ENCODE measurements at places on chromosomes 2 and 18.

DNA sequence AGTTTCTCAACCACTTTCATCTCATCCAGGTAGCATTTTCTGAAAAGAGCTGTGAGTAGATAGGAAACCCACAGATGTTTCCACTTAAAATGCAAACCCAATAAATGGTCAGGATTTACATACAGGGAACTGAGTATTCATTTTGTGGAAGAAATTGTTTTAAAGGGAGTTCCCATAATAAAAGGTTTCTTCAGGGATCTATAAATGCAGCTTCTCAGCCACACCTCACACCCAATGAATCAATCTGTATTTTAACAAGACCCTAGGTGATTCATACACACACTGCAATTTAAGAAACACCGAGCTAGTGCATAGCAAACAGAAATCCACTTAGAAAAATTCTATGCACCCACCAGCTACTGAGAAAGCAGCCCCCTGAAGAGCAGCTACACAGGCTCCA, 140.1 kb upstream of the ACAA2 start:
- no peak for DNase-seq

GRCh38 chr2:107393516-107393915, 433.2 kb upstream of the RGPD4 start:
- no peak for DNase-seq

DNA sequence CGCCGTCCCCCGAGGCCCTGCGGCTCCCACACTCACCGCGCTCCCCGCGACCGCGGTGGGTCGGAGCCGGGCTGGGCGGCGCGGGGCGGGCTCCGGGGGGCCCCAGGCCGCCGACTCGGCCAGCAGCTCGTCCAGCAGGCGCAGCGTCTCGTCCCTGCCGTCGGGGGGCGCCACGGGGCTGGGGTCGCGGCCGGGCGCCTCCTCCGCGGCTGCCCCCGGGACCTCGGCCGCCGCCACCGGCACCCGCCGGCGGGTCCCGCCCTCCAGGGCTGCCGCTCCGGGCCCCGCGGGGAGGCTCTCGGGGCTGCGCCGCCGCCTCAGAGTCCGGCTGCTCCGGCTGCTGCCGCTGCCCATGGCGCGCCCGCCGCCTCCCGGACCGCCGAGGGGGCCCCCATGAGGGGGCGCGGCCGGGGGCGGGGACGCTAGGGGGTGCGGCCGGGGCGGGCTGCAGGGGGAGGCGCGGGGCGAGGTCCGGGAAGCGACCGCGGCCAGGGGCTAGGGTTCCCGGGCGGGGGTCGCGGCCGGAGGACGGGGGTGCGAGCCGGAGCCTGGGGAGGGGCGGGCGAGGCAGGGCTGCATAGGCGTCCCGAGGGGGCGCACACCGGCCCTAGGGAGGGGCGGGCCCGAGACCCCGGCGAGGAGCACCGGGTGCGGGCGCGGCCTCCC, at the start of gene CYS1:
TSS of gene CYS1 (minus strand) at position 542 of the 666 bp plus-strand sequence. CDS start at position 354, 188 bp downstream.
- DNase-seq = peak; percentile 15

DNA sequence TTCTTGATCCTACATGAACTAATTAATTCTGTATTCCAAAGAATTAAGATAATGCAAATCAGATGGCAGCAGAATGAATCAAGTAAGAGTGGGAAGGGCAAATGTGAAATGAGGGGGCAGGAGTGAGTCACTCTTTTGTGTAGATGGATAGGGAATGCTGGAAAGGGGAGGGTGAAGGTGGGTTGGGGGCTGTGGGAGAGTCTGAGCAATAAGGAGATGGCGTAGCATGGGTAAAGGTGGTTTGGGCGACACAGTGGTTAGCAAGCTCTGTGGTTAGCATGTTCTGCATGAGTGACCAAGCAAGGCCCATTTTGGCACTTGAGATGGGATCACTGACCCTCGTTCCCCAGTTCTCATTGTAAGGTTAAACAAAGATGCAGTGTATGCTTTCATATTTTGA, 20.4 kb downstream of the GPD2 start:
- DNase-seq = no peak

DNA sequence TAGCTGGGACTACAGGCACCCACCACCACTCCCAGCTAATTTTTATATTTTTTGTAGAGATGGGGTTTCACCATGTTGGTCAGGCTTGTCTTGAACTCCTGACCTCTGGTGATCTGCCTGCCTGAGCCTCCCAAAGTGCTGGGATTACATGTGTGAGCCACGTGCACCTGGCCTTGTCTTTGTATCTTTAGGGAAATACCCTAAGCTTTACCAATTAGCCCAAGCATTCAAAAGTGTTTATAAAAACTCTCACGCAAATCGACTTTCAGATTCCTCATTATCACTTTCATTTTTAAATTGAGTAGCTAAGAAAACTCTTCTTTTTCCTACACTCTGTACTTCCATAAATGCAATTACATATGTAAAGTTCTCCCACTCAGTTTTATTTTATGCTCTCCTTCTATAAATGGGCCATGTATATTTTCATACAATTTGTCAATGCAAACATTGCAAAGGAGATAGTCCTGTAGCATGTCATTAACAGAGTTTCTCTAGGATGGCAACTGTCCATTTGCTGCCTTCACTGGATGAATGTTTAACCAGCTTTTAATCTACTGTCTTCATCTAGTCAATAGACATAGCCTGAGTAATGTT, 326.2 kb upstream of the LRATD1 start:
- DNase-seq = no peak

DNA sequence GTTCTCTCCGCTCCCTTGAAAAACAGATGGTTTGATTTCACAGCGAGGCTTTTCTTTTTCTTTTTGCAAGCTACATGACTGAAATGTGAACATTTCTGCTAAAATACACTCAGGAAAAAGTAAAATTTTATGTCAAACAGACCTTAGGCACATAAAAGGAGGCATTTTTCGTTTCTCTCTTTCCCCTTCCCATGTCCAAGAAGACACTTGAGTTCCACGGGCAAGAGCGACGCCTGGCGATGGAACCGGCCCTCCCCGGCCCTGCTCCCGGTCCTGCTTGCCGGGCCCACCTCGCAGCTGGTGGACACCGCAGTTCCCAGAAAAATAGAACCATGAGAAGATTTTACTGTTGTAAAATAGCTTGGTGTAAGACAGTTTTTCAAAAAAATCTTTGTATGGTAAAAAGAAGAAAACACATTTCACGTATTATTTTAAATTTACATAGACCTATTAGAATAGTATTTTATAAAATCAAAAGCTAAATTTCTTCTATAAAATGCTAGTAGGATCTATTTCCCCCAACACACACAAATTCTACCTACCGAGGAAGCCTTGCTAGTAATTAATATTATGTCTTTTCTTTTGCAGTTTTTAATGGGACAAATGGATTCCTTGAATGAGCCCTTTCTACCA, 2.3 kb upstream of the ALKAL2 start:
- DNase-seq = peak; percentile 51

- DNase-seq = no peak
These were observed 260.8 kb downstream of the TGIF1 start for GRCh38 chr18:3710712-3711301.

DNA sequence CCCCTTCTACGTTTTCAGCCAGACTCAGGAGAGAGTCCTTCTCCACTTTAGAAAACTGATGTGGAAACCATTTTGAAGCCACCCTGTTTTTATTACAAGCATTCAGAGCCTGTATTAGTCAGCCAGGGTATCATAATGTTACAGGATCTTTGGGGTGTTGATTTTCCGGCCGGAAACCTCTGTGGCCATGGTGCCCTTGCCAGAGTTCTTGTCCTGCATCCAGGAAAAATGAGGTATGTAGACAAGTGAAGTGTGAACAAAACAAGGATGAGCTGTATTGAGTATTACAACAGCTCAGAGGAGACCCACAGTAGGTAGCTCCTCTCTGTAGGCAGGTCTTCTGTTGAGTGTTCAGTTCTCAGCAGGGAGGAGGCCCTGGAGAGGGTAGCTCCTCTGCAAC, 241.0 kb upstream of the COPS8 start:
- DNase-seq = no peak

GRCh38 chr2:106080959-106081358, 113.1 kb downstream of the UXS1 start:
- DNase-seq = no peak

- no peak for DNase-seq
These were observed 80.0 kb downstream of the EXOC6B start for GRCh38 chr2:72745679-72746368.

DNA sequence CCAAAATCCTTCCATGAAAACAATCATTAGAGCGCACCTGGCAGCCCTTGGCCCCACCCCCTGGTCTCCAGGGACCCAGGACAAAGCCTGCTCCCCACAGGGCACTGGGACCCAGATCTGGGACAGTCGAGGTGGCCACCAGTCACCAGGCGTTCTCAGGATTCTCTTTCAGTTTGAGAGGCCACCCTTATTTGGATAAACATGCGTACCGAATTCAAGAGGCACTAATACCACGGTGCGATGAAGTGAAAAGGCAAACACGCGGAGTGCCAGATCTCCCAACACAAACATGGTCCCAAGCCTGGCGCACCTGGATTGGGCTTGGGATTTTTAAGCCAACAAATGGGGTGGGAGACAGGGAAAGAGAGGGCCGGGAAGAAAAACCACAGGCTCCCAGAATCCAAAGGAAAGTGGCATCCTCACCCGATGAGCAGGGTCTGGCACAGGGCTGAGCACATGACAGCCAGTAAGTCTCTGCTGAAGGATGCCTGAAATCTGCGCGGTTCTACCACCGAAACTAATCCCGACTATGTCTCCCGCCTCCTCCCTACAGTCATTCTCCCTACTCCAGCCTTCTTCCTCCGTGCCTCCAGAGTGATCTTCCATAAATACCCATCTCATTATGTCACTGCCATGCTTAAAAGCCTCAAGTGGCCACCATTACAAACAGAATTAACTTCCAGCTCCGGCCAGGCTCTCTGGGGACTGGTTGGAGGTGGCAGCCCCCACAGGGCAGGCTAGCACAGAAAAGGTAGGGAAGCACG, 60.9 kb upstream of the KLHL29 start:
- no peak for DNase-seq

DNA sequence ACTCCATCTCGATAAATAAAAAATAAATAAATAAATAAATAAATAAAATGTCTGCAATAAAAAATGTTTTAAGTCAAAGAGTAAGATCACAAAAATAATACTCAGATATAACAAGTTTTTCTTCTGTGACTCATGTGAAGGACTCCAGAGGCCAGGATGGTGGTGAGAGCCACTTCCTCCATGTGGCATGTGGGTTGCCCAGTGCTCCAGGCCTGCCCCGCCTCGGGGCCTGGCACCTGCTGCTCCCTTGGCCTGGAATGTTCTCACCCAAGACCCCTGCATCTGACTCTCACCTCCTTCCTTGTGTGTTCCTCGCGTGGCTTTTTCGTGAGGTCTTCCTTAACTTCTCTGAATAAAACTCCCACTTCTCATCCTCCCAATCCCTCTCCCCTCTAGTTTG, 77.4 kb upstream of the LDLRAD4 start:
- no peak for DNase-seq

DNA sequence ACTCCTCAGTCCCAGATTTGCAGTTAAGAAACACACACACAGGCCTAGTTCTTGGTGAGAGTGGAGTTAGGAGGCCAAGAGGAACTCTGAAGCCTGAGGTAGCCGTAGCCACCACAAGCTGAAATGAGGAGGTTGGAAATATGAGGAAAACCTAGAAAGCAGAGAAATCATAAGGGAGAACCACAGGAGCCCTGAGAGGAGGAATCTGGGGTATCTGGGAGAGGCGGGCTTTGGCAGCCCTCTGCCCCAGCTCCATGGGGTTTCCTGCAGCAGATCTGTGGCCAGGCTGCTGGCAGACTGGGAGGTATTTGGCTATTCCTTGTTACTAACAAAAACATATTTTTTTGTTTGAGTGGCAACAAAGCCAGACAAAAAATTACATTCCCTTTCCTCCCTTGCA, 11.0 kb downstream of the SOX11 start:
- no peak for DNase-seq

GRCh38 chr2:167404627-167405284, 516.5 kb downstream of the XIRP2 start:
- DNase-seq = no peak

DNA sequence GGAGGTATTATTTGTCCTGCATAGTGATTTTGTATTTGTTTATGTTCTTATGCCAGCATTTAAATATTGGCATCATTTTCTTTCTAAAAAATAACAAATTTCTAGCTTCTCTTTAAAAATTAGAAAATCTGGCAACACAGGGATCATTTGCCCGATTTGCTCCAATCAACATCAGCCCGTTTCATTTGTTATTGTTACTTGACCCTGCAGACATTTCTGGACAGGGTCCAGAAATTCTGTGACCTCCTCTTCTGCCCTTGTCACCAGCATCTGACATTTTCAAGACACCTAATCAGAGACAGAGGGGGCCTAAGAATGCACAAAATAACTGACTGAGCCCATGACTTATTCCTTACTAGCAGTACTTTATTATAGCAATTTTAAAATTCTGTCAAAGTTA, 253.3 kb downstream of the MREG start:
- DNase-seq = no peak

DNA sequence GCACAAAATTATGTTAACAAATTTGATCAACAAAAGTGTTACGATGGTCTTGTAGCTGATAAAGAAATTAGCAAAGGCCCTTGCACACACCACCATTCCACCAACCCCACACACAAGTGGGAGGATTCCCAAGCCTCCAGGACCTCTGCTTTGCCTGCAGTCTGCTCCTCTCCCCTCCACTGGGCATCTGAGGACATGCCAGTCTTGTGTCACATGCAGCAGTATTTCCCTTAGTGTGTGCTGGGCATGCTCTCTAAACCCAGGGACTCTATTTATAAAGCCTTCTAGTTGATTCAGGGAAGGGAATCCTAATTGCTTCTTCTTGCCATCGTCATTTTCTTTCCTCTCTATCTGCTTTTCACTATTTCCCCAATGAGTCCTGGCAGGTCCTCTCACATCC, 53.3 kb downstream of the KCTD18 start:
- DNase-seq = no peak

- DNase-seq = no peak
These were observed 14.6 kb upstream of the LAPTM4A start for GRCh38 chr2:20065885-20066602.

GRCh38 chr18:9550429-9550828, 63.9 kb downstream of the PPP4R1 start:
- DNase-seq = no peak

DNA sequence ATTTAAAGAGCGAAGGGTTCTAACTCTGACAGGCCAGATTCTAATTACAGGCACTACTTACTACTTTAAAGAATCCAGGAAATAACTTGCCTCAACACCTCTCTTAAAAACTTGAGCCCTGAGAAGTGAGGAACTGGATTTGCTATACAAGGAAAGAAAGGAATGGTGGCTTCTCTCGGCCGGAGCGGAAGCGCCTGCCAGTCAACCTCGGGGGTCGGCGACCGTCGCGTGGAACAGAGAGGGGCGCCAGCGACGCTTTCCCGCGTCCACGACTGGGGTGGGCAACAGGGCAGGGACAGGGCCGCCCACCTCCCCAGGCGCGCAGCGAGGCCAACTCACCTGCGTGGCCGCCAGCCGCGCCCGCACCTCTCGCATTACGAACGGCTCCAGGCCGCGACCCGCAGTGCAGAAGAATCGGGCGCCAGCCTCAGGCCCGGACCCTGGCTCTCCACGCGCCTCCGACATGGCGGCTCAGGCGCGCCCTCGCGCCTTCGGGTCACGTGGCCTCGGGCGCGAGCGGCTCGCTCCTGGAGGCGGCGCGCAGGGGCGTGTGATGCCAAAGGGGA, at the start of gene THUMPD2:
TSS of gene THUMPD2 (minus strand) at position 484 of the 566 bp plus-strand sequence. CDS start at position 465, 19 bp downstream.
- DNase-seq = peak; percentile 62

- no peak for DNase-seq
These were observed 60.5 kb downstream of the HK2 start for GRCh38 chr2:74894272-74894981.
